Right atrium auricular region (tissue), 2 donors: ENCODE measurements at places on chromosomes 11 and 22. TPM values are rescaled to one million over a fixed set of nuclear protein-coding genes. Genes with fewer than 3 reads are reported as not detected.

DNA sequence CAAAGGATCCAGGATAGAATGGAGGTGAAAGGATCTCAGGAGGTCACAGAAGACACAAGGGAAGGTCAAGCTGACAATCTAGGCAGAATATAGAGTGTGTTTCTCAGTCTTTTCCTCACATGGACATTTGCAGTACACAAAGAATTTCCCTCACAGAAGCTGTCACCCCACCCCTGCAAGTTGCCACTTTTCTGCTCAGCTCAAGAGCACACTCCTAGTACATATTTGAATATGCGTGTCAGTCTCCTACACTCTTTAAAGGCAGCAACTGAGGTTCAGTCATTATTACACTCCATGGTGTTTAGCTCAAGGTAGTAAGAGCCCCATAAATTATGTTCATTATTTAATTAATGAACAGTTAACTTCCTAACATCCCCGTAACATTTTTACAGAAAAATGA is 59.1 kb downstream of the ETS1 start:
- no peak overlapping the region for H3K4me3 ChIP-seq
- no peaks in the 10 kb centered on the region for H3K36me3 ChIP-seq
- peaks cover 23% of the 10 kb centered on the region for H3K4me1 ChIP-seq
- no peak overlapping the region for H3K27ac ChIP-seq
- H3K27me3 ChIP-seq, result no peaks in the 10 kb centered on the region

DNA sequence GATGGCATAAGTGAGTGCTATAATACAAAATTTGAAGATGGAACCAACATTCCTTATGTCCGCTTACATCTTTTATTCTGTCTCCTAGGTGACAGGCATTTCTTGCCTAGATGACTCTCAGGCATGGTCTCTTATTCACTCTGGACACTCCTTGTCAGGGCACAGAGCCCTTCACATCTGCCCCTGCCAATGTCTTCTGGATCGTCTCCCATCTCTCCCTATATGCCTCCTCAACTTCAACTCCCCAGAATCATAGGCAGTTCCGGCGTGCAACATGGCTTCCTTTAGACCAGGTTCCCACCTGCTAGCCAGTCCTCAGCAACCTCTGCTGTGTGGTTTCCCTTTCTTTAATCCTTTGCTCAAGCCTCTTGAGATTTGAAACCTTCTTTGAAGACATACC is 300.9 kb downstream of the TENM4 start:
- H3K27ac ChIP-seq, result no peak overlapping the region
- H3K4me3 ChIP-seq, result no peak overlapping the region
- no peaks in the 10 kb centered on the region for H3K27me3 ChIP-seq
- H3K4me1 ChIP-seq, result no peaks in the 10 kb centered on the region

DNA sequence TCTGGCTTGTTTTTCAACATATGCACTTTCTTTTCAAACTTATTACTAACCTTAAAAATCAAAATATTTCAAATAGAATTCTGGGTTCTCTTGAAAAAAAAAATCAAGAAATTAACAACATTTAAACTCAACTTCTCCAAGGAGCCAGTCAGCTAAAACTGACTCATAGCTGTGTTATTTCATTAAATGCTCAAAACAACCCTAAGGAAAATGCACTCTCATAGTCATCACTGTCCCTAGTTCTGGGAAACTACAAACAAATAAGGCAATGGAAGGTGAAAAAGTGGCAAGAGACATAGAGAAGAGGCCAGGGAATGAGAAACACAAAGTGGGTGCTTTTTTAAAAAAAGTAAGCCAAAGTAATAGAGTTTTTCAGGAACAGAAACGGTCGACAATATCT is 4.1 kb upstream of the ARHGAP20 start:
- H3K27ac ChIP-seq, result no peak overlapping the region
- no peak for DNase-seq
- H3K36me3 ChIP-seq, result no peaks in the 10 kb centered on the region
- H3K4me1 ChIP-seq, result peaks cover 15% of the 10 kb centered on the region
- H3K4me3 ChIP-seq, result no peak overlapping the region

DNA sequence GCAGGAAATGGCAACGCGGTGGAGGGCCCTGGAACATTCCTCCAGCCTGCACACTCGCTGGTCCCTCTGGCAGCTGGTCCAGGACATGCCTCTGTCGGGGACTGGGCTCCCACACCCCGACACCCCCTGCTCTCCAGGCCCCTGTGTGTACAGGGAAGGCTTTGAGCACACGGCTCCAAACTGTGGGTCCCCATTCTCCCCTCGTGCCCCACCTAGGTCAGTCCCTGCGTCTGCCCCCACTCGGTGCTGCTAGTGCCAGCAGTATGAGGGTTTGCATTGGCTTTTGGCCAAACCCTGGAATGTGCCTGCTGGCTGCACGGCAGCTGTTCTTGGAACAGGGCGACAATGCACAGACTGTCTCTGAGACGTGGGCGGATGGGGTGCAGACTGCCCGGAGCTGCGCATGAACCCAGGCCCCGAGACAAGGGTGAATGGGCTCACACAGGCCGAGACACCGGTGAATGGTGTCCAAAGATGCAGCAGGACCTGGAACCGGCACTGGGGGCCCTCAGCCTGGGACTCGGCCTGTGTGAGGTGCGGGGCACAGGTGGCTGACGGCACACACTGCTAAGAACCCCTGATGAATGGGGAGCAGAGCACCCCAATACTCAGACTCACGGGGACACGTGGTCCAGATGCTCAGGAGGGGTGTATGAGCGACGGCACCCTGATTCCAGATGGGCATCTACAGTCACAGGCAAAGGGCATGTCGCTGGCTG is 7.5 kb upstream of the SYT8 start:
- no peak for DNase-seq
- H3K27ac ChIP-seq, result no peak overlapping the region
- H3K36me3 ChIP-seq, result no peaks in the 10 kb centered on the region
- H3K4me1 ChIP-seq, result peaks cover 15% of the 10 kb centered on the region

DNA sequence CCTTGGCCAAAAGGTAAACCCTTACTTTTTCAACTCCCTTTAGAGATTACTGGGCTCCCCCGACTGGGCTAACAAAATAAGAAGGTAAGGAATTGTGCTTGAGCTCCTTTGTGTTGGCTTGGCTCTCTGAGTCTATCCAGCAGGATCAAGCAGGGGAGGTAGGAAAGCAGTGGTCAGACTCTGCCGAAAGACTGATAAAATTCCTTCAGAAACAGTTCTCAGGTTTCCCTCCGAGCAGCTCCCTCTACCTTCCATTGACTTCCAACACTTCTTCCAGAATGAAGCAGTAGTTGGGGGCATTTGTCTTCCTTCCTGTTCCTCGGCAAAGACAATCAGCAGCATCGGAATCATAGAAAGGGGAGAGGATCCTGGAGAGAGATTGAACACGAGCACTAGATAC is 16.1 kb upstream of the CARD18 start:
- H3K27ac ChIP-seq, result no peak overlapping the region
- H3K36me3 ChIP-seq, result no peaks in the 10 kb centered on the region
- H3K4me3 ChIP-seq, result no peak overlapping the region
- no peaks in the 10 kb centered on the region for H3K27me3 ChIP-seq

The KCTD17 gene
- total RNA-seq, result 54.8 TPM

The CSTF3 gene
- total RNA-seq, result 5.5 TPM
